ENCODE measurements at places on chromosomes 7 and 10.
A peak's percentile ranks its signal among the peaks of the same experiment; 100 is the strongest.

- DNase-seq: no peak
Observed at GRCh38 chr10:102773986-102774385, 30.2 kb downstream of the WBP1L start.

DNA sequence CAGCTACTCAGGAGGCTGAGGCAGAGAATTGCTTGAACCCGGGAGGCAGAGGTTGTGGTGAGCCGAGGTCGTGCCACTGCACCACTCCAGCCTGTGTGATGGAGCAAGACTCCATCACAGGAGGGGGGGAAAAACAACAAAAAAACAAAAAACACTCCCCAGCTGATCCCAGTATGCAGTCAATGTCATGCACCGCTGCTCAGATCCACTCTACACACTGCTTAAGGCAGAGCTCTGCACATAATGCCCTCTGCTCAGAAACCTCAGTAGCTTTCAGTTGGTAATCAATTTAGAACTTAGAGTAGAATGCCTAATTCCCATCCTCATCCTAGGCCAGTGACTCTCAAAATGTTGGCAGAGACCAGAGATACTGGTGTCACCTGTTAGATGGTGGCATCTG is 43.9 kb downstream of the PDSS1 start:
- no peak for DNase-seq

DNA sequence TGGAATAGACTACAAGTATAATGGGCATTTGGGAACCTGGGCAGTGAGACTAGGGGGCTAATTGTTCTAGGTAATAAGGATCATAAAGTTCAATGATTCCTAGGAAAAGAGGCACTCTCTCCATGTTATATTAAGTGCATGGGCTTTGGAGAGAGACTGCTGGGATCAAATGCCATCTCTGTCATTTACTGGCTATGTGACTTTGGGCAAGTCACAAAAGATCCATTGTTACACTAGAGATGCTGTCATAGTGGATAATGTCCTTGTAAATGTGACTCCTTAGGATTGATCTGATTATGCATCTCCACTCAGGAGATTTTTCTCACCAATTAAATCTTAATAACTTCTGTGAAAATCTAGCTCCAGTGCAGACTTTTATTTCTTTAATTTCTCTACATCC is 156.3 kb upstream of the CACNA2D1 start:
- DNase-seq: no peak

DNA sequence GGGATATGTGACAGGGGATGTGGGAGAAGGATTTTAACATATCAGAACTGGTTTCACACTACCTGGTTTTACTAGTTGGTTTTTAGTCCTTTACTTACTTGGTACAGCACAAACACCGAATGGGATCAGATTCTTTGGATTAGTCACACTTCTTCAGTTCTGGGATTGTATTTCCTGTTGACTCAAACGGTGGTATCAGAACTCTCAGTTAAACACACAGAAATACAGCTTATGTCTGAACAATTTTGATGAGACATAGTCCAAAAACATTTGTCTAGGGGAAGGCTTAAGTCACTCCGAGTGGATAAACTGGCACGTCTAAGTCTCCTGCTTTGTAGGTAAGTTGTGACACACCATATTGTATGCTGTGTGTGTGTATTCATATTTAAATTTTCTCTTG is 480.5 kb downstream of the PHTF2 start:
- DNase-seq: no peak

- no peak for DNase-seq
Observed at GRCh38 chr7:73968487-73968886, 59.5 kb upstream of the ELN start.

- no peak for DNase-seq
Observed at GRCh38 chr10:49183596-49184542, 4.3 kb downstream of the TMEM273 start.

DNA sequence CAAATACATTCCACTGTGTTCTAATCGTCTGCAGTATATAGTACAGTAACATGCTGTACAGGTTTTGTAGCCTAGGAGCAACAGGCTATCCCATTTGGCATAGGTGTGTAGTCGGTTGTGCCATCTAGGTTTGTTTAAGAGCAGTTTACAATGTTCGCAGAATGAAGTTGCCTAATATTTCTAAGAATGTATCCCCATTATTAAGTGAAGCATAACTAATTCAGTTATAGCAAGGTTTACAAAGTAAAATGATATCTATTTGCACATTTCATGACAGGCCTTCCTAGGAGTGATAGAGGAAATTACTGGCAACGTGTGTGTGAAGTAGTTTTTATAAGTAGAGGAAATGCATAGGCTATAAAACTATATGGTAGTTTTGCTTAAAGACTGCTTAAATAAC is 4.0 kb downstream of the CREM start:
- DNase-seq: no peak

DNA sequence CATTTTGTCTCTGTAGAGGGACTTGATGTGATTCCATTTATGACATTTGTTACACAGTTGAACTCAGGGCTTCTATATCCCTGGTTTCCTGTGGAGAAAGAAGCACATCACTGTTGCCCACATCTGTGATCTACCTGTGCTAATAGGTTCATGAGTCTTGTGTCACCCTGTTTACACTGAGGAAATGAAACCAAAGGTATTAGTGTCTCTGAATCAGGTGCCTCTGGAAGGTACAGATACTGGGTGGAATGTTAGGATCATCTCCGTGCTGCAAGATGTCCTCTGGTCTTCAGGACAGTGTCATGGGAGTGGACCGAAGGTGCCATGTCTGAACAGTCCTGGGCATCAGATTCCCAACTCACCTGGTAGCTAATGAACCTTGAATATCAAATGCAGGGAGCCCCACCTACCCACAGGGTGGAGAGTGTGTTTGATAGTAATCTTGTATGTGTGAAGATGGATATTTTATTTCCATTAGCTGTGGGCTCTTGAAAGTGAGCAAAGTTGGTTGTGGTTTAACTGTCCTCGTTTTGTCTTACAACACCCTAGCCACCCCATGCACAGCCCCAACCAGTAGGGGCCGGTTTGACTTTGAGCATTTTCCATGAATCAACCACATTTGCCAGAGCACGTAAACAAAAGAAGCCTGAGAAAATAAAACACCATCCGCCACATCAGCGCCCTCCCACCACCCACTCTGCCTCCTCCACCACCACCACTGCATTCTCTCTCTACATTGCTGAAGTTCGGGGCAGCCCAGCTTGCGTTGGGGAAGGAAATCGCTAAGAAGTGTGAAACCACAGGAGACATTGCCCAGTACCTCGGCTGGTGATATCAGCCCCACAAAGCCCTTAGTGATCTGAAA is 40.7 kb downstream of the TARP start:
- DNase-seq: peak; percentile 33

GRCh38 chr7:116542618-116543017 is 17.8 kb downstream of the CAV1 start:
- no peak for DNase-seq

DNA sequence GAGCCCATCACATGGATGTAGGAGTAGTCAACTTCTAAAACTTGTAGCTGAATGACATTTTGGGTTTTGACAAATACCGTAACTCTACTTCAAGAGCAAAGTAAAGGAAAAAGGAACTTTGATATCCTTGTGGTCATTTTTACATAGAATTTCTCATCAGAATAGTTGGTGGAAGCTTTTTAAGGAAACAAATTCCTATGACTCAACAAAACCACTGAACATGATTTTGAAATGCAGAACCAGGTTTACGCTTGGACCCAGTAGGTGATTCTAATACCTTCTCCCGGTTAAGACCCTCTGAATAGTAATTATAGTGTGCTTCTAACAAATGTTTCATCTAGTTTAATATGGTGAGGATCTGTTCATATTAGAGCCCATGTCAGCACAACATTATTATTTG is 307.8 kb downstream of the GPR37 start:
- DNase-seq: no peak

GRCh38 chr10:85531706-85532105 is 834.9 kb downstream of the GRID1 start:
- no peak for DNase-seq

DNA sequence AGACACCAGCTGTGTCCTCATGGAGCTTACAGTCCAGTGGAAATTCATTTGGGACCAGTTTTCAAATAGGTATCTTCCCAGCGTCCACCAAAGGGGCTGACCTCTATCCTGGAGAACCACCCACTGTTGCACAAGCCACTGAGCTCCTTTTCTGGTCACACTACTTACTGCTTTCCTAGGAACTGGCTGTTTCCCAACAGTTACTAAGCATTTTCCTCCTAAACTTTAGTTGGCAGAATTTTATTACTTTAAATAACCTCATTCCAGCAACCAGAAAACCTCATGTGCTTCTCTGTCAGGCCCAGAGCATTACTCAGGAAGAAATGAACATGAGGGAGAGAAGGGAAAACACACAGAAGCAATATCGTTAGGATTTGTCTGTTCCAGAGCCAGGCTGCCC is 183.1 kb downstream of the GPAM start:
- no peak for DNase-seq

GRCh38 chr7:3154317-3154716 is 110.7 kb upstream of the CARD11 start:
- no peak for DNase-seq

- peak; percentile 16 for DNase-seq
Observed at GRCh38 chr7:130733931-130734814, at the start of gene KLF14. Gene KLF14 (minus strand): TSS chr7:130734207. CDS start chr7:130734033, 174 bp downstream.

DNA sequence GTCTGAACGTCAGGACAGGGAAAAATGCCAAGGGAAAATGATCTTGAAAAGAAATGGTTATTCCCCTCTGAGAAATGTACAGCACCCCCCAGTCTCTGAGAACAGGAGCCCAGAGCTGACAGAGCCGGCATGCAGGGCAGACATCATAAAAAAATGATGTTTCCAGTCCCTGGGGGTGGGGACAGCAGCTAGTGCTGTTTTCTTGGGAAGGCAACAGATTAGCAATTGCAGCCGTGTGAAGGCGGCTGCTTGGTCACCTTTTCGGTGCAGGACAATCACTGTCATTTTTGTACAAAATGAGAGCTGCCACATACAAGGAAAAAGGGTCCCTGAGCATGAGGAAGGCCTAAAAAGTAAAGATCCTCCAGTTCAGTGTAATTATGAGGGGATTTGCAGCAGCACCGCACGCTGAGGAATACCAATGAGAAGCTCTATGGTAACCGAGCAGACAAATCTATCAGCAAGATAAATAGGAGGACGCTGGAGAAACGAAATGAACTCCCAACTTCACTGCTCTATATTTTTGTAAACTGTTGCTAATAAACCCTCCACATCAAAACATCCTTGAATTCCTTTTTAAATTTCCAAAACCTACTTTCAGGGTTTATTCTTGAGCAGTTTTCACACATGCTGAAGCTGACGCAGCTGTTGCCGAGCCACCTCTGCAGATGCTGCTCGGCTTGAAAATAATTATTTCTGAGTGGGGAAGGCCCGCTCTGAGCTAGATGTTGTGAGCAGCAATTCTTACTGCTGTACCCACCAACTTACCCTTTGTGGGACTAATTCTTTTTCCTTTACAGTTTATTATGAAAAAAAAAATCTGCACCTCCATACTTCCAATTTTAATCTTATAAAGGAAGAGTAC is 98.2 kb upstream of the NEBL start:
- no peak for DNase-seq

DNA sequence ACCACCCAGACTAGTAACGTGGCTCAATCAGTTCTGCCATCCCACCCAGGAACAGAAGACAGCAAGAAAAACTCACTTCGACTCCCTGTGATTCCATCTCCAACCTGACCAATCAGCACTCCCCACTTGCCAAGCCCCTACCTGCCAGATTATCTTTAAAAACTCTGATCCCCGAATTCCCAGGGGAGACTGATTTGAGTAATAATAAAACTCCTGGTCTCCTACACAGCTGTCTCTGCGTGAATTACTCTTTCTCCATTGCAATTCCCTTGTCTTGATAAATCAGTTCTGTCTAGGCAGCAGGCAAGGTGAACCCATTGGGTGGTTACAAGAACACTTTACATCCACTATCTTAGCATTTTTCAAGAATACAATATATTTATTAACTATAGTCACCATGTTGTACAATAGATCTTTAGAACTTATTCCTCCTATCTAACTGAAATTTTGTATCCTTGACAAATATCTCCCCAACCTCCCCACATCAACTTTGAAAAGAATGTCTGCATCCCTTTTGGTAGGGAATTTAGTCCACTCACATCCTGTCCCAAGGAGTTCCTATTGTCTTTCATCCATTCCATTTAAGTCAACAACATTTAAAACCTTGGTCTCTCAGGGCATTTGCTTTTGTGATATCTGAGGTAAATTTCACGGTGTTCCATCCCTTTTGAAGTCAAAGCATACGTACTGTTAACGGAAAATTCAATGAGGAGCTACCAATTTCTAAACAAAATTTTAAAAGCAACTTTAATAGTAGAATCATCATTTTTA is 163.7 kb downstream of the MACC1 start:
- DNase-seq: no peak

DNA sequence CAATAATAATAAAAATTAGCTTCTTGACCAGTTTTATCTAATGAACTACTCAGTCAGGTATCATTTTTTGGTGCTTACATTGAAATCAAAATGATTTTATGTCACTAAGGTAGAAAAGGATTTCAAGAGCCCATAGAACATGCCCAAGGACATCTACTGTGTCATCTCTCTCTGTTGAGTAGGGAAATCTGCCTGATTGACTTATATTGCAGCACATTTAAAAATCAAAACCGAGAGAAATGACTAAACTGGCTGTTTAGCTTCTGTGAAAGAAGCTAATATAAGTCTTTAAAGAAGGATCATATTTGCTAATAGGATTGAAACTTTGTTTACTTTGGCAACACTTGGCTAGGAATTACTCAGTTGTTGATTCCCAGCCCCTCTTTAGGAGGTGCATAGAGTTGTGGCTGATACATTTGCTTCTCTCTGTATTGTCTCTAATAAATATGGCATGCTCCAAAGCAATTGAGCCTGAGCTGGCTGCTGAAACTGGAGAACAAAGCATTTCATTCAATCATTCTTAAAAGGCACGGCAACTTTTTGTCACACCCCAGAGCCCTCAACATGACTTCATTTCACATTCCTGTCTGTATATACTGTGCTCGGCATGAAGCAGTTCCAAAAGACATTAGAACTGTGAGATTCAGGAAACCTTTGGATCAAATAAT is 1096.9 kb upstream of the POT1 start:
- DNase-seq: no peak
